ENCODE measurements at places on chromosomes 4 and X.

- DNase-seq = peak; percentile 21
Observed at GRCh38 chrX:152220606-152221005, 82.2 kb upstream of the MAGEA10 start.

DNA sequence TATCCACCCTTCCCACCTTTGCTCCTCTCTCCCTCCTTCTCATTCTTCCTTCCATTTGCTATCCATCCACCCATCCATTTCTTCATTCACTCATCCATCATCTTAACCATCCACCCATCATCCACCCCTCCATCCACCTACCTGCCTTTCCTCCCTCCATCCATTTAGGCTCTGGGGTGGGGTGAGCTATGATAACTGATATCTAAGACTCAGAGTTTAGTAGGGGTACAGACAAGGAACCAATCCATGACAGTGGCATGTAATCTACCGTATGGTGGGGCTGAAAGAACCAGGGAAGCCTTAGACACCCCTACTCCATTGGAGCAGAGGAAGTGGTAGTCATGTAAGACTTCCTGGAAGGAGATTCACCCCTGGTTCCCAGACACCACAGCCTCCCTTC, 23.2 kb downstream of the PSAPL1 start:
- DNase-seq = no peak

DNA sequence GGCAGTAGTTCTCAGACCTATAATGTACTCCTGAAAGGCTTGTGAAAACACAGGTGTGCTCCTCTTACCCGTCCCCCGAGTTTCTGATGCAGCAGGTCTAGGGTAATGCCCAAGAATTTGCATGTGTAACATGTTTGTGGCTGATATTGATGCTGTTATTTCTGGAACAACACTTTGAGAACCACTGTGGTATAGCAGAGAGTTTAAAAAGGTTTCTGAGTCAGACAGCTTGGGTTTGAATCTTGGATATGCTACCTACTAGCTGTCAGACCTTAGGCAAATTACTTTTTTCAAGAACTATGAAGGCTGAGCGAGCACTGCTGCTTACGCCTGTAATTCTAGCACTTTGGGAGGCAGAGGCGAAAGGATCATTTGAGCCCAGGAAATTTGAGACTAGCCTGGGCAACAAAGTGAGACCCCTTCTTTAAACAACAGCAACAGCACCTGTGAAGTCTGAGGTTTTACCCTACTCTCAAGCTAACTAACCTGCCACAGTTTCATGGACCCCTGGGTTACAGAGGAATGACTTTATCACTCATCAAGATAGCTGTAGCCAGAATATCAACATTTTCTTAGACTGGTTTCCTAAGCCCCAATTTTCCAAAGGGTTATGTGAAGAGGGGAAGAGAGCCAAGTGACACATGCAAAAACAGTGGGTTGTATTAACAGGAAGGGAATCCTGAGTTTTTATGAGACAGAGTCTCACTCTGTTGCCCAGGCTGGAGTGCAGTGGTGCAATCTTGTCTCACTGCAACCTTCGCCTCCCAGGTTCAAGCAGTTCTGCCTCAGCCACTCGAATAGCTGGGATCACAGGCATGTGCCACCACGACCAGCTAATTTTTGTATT, 5.1 kb downstream of the AFF1 start:
- peak; percentile 59 for DNase-seq

DNA sequence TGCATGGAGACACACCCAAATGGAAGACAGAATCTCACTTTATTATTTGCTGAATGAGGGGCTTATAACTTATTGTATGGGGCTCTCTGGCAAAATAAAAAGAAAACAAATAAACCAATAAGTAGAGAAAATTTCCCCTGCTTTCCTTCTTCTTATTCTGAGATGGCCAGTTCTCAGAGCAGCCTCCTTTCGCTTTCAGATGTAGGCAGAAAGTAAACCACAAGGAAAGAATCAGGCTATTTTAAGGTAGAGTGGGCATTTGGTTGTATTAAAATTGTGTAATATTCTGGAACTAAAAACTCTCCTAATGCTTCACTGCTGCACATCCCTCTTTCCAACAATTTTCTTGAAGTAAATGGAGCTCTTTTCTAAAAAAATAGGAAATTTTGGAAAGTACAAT, 241.8 kb downstream of the GALNTL6 start:
- DNase-seq = no peak

- DNase-seq = peak; percentile 59
Observed at GRCh38 chr4:17492058-17492741, 19.7 kb downstream of the QDPR start.

Data from fibroblast of mammary gland (primary cell).